ENCODE measurements at places on chromosomes 3 and 15.
A peak's percentile ranks its signal among the peaks of the same experiment; 100 is the strongest.

DNA sequence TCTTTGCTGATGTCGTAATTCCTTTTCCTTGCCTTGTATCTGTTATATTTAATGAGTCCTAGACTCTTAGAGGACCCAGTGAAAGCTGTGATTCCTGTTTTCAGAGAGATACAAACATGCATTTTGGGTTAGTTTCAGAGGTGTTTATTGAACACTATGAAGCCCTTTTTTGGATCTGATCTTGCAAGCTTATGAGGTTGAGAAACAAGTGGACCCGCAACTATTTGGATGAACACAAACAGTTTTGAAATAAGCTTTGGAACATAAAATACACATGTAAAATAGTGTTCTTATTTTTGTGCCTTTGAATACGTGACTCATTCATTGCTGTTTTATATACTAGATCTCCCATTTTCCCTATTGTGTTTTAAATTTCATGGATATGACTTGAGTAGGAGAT, 33.5 kb downstream of the SNRK start:
- no peak for DNase-seq

DNA sequence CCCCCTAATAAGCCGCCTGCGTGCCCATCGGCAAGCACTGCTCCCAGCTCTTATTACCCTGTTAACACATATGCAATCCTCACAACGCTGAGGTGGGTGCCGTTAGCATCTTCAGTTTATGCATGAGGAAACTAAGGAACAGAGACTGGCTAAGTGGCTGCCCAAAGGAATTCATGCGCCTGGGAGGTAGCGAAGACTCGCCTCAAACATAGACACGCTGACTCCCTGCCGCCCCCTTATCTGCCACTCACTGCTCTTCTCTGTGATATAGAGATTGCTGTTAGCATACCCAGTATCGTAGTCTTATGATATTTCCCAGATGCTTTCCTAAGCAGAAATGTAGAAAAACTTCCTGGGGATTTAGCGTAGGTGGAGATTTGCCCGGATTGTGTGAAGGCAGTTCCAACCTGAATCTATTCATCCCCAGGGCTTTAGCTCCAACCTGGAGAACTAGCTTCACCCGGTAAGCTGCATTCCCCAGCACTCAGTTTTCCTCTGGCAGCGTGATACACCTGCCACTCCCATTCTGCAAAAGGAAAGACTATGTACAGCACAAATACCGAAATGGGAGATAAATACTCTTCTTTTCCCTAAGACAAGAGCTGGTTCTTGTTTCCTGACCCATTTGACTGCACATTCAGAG, 23.7 kb upstream of the CD47 start:
- no peak for DNase-seq

DNA sequence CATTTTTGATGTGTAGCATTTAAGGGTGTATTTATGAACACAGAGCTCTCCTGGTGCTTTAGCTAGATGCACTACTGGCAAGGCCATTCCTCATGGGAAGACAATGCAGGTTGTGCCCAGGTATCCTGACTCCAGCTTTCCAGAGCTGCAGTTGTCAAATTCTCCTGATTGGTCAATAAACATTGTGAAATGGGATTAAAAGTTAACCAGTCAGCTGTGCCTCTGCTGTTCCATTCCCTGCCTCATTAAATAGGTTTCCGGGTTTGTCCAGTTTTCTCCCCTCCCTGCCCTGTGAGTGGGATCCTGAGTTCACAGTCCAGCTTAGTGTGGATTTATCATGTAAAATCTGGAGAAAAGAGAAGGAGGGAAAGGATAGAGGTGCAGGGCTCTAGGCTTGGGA, 207.3 kb downstream of the SQOR start:
- no peak for DNase-seq

DNA sequence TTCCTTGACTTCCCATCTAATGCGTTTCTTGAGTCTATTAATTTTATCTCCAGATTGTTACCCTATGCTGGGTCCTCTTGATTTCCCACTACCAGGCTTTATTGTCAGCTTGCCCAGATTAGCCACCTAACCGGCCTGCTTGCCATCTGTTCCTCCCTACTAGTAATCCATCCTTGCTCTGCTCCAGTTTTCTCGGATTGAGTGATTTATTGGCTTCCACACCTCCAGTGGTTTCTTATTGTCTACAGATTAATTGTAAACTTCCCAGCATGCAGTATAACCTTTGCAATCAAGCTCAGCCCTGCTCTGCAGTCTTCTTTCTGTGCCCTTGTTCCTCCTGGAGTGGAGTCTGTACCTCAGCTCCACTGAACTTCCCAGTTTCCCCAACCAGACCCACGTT, 63.4 kb downstream of the ARHGEF26 start:
- DNase-seq: no peak

GRCh38 chr15:48564690-48565089, 80.8 kb downstream of the FBN1 start:
- no peak for DNase-seq

GRCh38 chr3:72582211-72582878, 265.9 kb downstream of the SHQ1 start:
- no peak for DNase-seq

DNA sequence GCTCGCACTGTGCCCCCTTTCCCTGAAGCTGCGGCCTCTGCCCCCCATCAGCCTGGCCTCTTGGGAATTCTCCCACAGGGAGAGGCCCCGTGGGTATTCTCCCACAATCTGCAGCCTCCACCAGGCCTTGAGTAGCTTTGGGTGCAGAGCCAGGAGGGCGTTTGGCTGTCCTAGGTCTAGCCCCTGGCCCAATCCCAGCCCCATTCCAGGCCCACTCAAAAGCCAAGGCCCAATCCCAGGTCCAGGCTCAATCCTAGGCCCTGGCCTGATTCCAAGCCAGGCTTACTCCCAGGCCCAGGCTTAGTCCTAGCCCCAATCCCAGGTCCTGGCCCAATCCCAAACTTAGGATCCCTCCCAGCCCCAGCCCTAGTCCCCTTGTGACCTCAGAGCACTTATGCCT, 59.8 kb downstream of the CHCHD4 start:
- no peak for DNase-seq

GRCh38 chr3:188936597-188937107, 235.1 kb upstream of the TPRG1 start:
- DNase-seq: no peak

GRCh38 chr3:38579551-38580449, 69.7 kb downstream of the SCN5A start:
- DNase-seq: peak; percentile 14

- DNase-seq: no peak
These were observed 40.7 kb downstream of the ATP2C1 start for GRCh38 chr3:130934442-130935089.

DNA sequence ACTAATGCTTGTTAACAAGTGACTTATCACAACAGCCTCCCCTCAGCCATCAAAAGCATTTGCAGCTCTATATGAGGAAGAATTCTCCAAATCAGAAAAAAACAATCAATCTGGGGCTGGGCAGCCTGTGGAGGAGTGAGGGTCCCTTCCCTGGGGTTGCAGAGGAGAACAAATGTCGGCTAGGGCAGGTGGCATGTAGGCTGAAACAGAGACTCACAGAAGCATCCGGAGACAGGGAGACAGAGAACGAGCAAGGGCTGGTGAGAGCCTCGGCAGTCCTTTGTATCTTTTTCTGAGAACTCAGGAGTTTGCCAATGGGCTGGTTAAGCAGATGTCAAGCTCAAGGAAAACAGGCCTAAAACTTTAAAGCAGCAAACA, 15.8 kb downstream of the ITGA11 start:
- DNase-seq: no peak

- peak; percentile 81 for DNase-seq
These were observed 94.7 kb downstream of the PDZRN3 start for GRCh38 chr3:73530022-73530396.

GRCh38 chr3:113242096-113242581, 30.8 kb downstream of the BOC start:
- DNase-seq: no peak

- no peak for DNase-seq
These were observed 138.4 kb upstream of the RARB start for GRCh38 chr3:25289663-25290062.

DNA sequence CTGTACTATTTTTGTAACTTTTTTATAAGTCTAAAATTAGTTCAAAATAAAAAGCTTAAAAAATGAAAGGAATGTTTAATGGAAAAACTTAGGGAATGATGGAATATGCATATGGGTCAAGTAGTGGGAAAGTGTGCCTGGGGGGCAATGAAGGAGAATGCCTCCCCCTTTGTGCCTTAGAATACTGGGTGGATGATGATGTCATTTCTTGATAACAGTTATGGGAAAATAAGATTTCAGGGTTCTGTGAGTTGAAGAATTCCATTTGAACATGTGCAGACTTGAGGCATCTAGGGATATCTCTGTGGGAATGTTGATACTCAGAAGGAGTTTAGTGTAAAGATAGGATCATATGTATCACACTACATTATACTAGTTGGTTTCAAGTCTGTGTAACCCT, 13.8 kb downstream of the WDR93 start:
- DNase-seq: no peak

DNA sequence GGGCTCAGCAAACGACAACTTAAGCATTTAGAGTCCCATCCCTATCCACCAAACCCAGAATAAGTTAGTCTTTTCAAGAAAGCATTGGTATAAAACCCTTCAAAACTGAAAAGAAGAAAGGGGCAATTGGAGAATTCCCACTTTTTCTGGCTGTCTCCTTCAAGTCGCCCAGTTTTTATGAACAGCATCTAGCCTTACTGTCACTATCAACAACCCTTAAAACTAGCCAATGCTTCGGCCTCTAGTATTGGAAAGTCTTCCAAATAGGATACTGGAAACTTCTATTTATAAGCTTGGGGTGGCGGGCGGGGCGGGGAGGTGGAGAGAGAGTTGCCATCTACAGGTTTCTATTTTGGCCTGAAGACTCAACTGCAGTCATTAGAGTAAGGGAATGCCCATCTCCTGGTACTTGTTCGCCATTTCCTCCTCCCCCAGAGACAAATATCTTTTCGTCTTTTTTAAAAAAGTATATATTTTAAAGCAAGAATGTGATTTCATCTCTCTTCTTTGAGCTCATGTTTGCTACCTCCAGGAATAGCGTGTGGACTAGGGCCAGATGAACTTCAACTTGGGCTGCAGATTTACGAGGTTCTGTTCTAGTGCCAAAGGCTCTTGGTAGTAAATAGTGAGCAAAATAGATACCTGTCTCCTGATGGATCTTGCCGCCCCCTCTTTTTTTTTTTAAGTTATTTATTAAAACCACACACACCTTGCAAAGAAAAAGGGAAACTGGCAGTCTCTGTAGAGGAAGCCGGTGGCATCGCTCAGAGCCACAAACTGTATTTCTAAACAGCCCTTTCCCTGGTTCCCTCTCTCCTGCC, 2.7 kb downstream of the BCL6 start:
- DNase-seq: no peak

- DNase-seq: no peak
These were observed 286.9 kb downstream of the NFKBIZ start for GRCh38 chr3:102136183-102136582.

DNA sequence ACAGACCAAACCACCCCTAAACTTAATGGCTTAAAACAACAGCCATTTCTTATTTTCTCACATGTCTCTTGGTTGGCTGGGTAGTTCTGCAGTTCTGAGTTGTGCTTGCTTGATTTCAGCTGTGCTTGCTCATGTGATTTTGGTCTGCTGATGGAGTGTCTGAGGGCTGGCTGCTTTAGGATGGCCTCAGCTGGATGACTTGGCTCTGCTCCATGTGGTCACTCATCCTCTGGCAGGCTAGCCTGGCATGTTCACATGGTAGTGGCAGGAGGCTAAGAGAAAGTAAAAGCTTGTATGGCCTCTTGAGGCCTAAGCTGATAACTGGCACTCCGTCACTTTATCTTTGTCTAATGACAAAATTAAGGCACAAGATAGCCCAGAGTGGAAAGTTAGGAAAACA, 4.1 kb downstream of the SV2B start:
- no peak for DNase-seq

DNA sequence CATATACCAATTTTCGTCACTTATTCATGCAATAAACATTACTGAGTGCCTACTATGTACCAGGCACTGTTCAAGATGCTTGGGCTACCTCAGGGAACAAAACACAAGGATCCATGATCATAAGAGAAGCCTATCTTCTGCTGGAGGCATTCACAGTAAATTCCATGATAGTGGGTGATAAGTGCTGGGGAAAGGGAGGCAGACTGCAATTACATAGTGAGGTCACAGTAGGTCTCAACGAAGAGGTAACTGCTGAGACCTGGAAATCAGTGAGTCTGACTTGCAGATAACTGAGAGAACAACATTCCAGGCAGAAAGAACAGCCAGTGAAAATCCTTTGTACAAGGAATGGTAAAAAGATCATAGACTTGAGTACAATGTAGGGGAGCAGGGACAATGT, 33.6 kb downstream of the RAF1 start:
- no peak for DNase-seq
